ENCODE measurements at places on chromosomes 5 and 9. TPM values are rescaled to one million over a fixed set of nuclear protein-coding genes. Genes with fewer than 3 reads are reported as not detected.
A peak's percentile ranks its signal among the peaks of the same experiment; 100 is the strongest.

GRCh38 chr5:11251247-11251646 is 490.2 kb upstream of the DAP start:
- DNase-seq = peak; percentile 54

- DNase-seq = no peak
Observed at GRCh38 chr9:7342736-7343135, 456.8 kb downstream of the DMAC1 start.

The SERINC5 gene
- polyA plus RNA-seq = 58.5 TPM

DNA sequence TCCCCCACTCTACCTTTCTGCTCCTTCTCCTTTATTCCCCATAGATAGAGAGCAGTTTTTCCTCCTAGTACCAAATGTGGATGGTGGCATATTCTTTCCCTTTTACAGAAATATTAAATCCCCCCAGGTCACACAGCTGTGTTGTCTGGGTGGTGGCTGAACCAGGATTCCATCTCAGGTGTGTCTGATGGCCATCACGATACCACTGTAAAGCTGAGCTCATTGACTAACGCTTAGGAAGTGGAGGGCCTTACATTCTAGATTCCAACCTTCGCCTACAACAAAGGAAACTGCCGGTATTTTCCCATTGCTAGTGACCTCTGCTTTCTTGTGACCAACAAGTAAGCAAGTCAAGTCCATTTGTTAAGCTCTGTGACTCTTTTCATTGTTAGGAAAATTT is 131.9 kb upstream of the KLF4 start:
- no peak for DNase-seq

GRCh38 chr9:105510024-105510423 is 47.9 kb upstream of the FKTN start:
- no peak for DNase-seq

GRCh38 chr5:170475294-170476000 is 28.4 kb upstream of the KCNIP1 start:
- DNase-seq = no peak

DNA sequence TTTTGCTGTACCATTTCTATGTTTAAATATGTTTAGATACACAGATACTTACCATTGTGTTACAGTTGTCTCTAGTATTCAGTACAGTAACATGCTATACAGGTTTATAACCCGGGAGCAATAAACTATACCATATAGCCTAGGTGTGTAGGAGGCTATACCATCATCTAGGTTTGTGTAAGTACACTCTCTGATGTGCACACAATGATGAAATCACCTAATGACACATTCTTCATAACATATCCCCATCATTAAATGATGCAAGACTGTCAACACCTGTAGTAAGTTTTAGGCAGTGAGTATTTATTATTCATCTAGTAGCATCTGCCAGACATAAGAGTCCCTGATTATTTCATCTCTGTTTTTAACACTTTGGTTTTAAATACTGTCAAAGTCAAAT is 7.3 kb upstream of the DHFR start:
- no peak for DNase-seq

GRCh38 chr9:7273575-7273974 is 515.8 kb downstream of the KDM4C start:
- DNase-seq = peak; percentile 45

DNA sequence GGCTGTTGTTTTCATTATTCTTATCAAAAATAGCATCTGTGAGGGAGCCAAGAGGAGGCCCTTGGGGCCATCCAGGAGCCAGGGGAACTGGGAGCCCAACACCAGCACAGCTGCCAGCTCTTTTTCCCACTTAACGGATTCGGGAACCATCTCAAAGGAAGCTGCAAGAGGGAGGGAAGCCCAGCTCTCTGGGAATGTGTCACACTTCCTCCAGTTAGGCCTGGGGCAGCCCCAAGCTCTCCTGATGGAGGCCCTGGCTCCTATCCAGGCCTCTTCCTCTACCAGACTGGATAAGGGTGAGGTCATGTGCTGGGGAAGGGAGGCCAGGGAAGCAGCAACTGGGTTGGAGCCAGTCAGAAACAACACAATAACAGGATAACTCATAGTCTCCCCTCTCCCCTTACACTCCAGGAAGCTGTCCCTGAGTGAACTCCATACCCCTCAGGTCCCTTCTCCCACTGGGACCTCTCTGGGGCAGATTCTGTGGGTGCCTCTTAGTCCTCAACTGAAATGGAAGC is 12.7 kb downstream of the CSF2 start:
- DNase-seq = peak; percentile 14

GRCh38 chr5:37165761-37166160 is 83.4 kb downstream of the CPLANE1 start:
- DNase-seq = no peak

DNA sequence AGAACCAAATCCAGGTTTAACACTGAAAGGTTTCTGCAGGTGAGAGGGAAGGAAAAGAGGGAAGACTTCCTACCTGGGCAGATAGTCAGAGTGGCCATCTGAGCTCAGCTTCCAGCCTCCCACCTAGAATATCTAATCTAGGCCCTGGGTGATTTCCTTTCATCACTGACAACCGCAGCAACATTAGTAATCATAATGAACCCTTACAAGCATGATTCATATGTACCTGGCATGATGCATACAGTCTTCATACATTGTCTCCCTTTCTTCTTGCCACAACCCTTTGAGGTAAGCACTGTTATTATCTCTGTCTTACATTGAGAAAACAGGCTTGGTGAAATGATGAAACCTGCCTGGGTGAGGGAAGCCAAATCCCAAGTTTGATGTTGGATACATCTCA is 13.5 kb downstream of the AFAP1L1 start:
- no peak for DNase-seq

The IL6ST gene
- polyA plus RNA-seq = 169 TPM
